ENCODE measurements at places on chromosomes 16 and 17.

GRCh38 chr16:4862639-4863038 lies 15.4 kb downstream of the UBN1 start:
- DNase-seq = no peak

GRCh38 chr17:45060382-45060796 lies 728 bp upstream of the NMT1 start:
- DNase-seq = no peak

GRCh38 chr17:73847952-73848351 lies 203.7 kb upstream of the SDK2 start:
- DNase-seq = no peak

DNA sequence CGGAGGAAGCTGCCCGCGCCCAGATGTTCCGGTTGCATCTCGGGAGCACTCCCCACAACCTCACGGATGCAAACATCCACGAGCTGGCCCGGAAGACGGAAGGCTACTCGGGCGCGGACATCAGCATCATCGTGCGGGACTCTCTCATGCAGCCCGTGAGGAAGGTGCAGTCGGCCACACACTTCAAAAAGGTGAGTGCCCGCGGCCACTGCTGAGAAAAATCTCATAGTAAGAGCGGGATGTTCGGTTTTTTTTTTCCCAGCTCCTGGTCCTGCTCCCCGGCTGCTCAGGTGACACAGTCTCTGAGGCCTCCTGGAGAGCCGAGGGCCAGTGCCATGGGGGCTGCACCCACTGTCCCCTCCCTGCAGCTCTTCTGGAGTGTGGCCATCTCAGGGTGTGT lies 9.3 kb downstream of the PDF start:
- no peak for DNase-seq

DNA sequence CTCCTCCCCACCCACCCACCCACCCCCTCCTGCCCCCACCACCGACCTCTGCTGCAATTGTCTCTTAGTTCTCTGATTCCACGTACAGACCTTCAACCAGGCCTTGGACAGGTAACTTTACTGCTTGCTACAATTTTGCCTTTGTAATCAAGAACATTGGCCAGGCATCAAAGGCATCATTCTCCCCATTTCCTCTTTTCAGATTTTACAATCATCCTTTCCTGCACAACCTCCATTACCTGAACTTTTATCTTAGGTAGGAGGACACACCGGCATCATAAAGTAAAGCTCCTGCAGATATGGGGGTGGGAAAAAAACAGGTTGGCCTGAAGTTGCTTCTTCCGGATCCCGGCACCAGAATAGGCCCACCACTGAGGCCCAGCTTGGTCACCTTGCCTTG lies 25.7 kb upstream of the SUPT4H1 start:
- no peak for DNase-seq

- peak; percentile 77 for DNase-seq
Observed at GRCh38 chr16:28291651-28292626, at the start of gene SBK1. Gene SBK1 (plus strand): TSS chr16:28292525. CDS start chr16:28317392, 24,867 bp downstream.

Data from NCI-H2081 (cell line).